ENCODE measurements at places on chromosomes 11 and 22.

DNA sequence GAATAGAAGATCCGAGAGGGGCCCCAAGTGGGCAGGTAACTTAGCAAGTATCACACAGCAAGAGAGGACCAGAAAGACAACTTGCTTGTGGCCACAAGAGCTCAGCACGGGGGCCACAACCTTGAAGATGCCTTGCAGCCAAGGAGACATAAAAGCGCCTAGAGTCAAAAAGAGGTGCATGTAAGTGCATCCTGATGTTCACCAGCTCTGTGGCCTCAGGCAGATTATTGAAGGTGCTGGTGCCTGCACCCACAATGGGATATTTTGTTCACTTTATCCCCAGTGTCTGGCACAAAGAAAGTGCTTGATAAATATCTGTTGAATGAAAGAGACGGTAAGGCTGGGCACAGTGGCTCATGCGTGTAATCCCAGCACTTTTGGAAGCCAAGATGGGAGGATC lies 106.0 kb upstream of the ASPHD2 start:
- no peak for DNase-seq

- no peak for DNase-seq
Observed at GRCh38 chr11:92236856-92237255, 12.2 kb downstream of the FAT3 start.

GRCh38 chr22:46916886-46917770 lies 154.7 kb downstream of the TBC1D22A start:
- DNase-seq = no peak

DNA sequence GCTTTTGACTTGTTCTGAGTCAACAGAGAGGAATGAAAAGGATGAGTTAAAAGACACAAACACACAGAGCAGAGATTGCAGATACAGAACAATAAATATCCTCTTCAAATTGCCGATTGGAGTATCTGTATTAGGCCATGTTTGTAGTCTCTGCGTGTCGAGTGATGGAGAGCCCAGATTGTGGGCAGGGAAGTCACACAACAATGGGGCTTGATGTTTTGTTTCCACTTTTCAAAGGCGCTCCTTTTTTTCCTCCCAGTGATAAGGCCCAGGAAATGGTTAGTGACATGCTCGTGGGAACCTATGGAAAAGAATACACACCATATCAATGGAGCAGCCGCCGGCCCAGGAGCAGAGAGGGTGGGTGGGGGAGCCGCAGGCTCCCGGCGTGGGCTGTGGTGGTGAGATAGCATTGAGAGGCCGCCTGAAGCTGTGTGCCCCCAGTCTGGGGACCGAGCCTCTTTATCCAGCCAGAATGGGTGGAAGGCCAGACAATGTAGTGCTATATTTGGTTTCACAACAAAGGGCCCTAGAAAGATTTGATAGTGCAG lies 555.9 kb downstream of the INSC start:
- no peak for DNase-seq

DNA sequence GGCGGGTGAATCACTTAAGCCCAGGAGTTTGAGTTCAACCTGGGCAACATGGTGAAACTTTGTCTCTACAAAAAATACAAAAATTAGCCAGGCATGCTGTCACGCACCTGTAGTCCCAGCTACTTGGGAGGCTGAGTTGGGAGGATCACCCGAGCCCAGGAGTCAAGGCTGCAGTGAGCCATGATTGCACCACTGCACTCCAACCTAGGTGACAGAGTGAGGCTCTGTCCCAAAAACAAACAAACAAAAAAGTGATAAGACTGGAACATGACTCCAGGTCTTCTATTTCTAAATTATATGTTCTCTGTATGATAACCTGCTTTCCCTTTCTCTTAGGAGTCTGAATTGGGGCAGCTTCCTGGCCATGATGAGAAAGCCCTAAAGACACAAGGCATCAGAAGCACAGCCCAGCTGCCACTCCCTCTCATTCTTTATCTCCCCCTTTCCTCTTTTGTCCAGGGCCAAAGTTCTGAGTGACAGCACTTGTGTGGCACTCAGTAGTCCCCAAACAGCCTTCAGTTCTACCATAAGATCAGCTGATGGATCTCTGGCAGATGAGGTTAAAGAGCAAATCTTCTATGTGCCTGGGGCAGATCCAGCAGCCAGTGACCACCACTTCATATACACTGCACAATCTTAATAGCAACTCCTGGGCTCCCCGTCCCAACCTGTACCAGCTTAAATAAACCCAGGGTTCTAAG lies 136.0 kb downstream of the C11orf58 start:
- DNase-seq = no peak

GRCh38 chr11:29481738-29482137 lies 535.1 kb downstream of the KCNA4 start:
- DNase-seq = no peak

DNA sequence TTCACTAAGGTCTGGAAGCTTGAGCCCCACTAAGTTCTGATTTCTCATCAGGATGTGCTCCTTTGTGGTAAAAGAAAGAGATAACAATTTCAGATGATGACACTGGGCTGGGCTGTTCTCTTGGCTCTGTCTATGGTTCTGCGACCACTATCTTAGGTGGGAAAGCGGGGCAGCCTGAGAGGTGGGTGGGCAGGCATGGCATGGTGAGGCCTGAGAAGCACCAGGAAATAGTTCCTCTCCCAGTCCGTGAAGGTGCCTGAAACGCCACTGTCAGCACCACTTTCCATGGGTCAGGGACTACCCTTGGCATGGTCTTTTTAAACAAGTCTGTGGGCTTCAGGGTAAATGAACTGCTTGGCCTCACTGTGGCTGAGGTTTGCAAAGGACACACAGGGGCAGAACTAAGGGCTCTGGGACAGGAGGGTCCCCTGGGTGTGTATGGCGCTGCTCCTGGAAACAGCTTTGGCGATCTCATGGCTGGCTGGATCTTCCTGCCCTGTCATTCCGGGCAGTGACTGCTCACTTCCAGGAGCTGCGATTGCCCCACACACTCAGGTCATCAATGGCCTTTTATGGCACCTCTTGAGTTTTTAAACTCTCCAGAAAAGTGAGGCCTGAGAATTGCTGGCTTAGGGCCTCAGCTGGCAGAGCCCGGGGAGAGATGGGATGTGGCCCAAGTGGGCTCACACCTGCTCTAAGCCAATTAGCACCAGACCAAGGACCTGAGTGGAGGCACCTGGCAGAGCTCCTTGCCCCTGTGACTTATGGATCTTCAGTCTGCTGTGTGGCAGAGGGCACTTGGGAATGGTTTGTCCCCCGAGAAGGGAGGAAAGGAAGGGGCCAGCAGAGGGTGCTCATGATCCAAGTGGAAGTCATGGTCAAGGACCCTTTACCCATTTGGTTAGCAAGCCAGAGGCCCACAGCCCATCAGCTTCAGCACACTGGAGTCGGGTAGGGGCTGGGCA lies 55.6 kb upstream of the LYVE1 start:
- DNase-seq = peak; percentile 63

- DNase-seq = no peak
Observed at GRCh38 chr11:95432714-95433503, 201.9 kb upstream of the SESN3 start.

DNA sequence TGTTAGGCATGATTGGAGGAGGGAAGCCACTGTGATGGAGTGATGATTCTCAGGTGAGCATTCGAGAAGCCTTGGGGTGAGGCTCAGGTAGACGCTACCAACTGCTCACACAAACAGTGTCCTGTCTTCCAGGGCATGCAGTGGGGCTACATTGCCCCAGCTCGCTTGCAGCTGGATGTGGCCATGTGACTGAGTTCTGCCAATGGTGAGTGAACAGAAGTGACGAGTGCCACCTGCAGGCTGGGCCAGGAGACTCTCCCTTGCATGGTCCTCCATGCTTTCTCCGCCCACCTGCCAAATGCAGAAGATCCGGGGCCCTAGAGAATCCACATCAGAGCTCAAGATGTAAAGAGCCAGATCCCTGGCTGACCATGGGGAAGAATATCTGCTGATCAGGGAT lies 195.9 kb downstream of the BCR start:
- DNase-seq = peak; percentile 61

- no peak for DNase-seq
Observed at GRCh38 chr11:13302420-13302958, 24.9 kb downstream of the BMAL1 start.

GRCh38 chr22:49044776-49045175 lies 782.9 kb downstream of the BRD1 start:
- no peak for DNase-seq

- no peak for DNase-seq
Observed at GRCh38 chr11:58774164-58774593, 42.4 kb upstream of the GLYAT start.

DNA sequence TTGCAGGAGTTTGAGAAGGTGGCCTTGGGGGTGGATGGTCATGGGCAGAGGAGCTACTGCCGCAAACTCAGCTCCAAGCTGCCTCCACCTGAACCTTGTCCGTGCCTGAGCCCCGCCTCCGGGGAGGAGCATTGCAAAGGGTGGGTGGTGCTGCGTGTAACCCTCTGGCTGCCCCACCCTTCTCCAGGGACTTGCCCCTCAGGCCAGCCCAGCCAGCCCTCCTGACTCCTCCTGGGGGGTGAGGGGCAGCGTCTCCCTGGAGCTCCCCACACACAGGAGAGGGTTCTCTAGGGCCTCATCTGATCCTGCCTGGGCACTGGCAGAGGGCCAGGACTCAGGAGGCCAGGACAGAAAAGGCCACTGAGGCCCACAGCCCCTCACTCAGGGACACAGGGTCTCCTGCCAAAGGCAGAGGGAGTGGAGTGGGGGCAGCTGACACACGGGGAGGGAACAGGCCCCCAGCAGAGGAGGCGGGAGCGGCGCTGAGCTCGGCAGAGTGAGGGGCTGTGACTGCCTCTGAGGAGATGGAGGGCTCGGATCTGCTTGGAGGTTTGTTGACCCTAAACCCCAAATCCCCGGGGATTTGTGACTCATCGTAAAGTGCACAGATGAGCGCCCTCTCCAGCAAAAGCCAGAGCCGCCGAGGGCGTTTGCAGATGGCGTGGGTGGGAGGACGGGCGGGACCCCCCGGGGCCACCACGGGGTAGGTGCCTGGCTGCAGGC lies 12.8 kb downstream of the BRSK2 start:
- DNase-seq = peak; percentile 79

DNA sequence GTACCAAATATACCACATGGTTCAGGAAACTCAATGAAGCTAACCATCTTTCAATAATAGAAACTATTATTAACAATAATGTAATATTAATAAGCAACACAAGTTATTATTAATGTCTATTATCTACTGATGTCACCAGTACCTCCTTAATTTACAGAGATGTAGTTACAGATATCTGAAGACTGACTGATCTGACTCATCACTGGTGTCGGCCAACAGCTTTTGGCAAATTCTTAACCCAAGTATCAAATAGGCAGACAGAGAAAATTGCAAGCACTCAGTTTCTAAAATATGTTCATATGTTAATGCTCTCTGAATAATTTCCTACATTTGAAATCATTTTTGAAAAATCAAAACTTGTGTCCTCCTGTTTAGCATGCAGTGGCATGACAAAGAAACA lies 100.4 kb upstream of the DDI1 start:
- DNase-seq = no peak

DNA sequence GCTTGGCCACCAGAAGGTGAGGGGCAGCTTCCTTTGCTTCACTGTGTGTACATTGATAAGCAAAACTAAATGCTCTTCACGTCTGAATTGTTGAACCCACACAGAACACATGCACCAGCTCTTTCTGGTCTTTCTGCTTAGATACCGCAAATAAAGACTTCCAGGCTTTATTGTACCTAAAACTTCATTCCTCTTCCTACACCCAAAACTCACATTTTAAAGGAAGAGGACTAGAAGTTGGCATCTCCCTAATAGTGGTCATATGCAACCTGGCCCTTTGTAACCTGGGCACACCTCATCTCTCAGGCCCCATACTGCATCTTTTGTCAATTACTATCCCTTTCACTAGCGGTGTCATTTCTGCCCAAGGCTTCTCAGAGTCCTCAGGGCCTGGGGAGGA lies 5.9 kb downstream of the SLC17A6 start:
- DNase-seq = no peak

DNA sequence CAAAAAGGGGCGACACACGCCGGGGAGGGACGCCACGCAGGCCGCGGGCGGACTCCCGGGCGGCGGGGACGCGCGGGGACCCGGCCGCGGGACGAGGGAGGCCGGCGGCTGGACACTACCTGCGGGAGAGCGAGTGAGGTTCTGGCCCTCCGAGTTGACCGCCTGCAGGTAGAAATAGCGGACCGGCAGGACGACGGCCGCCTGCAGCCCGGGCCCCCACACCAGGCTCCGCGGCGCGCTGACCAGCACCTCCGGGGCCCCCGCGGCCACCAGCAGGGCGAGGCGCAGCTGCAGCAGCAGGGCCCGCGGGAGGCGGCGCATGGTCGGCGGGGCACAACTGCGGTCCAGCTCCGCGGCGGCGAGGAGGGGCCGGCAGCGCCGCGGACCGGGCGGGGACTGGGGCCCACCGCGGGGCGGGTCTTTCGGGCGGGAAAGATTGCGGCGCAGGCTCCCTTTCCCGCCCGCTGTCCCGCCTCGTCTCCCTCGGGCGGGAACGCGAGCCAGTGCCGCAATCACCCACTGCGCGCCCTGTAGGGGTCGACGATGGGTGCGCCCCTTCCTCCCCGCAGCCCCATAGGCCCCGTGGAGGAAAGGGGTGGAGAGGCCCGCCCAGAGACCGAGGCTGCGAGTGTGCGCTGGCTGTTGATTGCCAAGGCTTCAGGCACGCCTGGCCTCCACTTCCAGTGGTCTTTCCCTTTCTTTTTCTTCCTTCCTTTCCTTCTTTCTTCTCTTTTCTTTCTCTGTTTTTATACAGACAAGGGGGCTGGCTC lies at the start of gene POGLUT3:
Gene POGLUT3, minus strand, starts transcription at position 339 of the 770 bp plus-strand sequence. Its CDS starts 18 bp downstream, at position 321.
- DNase-seq = peak; percentile 86

- no peak for DNase-seq
Observed at GRCh38 chr11:119116235-119116594, 5.2 kb upstream of the HINFP start.

DNA sequence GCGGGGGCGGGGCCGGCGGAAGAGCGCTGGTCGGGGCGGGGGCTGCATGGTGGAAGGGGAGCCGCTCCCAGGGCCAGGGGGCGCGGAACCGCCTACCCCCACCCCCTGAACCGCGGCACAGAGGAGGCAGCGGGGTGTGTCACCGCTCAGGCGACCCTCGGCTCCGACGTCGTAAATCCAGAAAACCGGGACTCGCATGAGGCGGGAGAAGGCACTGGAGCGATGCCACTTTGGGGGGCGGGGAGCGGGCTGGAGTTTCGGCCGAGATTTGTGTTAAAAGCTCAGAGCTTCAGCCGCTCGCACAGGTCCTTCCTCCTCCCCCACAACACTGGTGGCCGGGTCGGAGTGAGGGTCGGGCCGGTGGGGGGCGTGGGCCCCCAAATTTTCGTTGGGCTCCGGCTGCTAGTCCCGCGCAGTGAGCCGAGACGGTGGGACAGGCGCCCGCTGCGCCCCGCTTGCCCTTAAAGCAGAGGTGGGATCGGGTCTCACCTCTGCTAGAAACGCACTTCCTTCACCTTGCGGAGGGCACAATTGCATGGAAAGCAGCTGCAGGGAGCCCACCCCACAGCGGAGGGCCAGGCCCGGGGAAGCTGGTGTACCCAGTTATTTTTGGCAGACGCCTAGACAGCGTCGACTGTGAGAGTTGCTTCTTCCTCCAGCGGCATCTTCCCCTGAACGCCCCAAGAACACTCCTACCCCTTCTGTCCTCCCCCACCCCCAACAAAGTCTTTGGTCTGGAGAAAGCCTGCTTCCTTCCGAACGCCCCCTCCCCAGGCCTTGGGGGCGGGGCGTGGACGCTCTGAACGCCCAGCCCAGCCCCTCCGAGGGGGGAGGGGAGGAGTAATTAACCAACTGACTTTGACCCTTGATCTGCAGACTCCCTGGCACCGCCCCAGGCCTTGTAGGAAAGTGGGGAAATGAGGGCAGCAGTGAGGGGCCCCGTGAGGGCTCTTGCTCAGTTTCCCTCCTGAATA lies 1.1 kb downstream of the OVOL1 start:
- DNase-seq = no peak

Data from NB4 (cell line).